ENCODE measurements at places on chromosomes 12 and 14.

DNA sequence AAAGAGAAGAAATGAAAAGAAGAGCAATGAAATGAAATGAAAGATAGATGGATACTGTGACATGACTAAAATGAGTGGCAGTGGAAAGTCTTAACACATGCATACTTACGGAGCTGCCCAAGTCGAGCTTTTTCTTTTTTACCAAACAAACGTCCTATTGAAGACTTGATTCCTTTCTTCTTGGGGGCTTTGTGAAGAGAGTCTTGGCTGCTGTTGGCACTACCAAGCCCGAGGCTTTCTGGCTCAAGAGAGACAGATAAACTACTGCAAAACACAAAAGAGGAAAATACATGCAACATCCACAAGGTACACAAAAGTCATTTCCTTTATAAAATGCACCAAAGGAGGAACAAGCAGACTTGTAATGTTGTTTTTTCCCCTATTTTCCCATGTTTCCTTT lies 261.2 kb downstream of the ACSS3 start:
- DNase-seq, result no peak

DNA sequence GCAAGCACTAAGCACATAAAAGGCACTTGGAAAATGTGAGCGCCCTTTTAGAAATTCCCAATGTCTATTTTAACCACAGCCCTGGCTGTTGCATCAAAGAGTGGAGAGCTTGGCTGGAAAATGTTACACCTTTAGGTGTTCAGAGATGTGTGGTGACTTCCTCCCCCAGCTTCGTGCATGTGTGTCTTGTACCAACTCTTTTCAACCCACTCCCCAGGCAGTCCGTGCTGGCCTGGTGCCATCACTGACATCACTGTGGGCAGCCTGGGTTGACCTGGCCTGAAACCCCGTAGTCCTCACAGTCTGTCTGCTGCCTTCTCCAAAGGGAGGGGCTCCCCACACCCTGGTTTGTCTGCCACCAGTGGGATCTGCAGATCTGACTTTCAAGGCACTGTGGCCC lies 101.8 kb downstream of the SCARB1 start:
- no peak for DNase-seq

- no peak for DNase-seq
These were observed 308.1 kb upstream of the FLRT2 start for GRCh38 chr14:85221832-85222231.

DNA sequence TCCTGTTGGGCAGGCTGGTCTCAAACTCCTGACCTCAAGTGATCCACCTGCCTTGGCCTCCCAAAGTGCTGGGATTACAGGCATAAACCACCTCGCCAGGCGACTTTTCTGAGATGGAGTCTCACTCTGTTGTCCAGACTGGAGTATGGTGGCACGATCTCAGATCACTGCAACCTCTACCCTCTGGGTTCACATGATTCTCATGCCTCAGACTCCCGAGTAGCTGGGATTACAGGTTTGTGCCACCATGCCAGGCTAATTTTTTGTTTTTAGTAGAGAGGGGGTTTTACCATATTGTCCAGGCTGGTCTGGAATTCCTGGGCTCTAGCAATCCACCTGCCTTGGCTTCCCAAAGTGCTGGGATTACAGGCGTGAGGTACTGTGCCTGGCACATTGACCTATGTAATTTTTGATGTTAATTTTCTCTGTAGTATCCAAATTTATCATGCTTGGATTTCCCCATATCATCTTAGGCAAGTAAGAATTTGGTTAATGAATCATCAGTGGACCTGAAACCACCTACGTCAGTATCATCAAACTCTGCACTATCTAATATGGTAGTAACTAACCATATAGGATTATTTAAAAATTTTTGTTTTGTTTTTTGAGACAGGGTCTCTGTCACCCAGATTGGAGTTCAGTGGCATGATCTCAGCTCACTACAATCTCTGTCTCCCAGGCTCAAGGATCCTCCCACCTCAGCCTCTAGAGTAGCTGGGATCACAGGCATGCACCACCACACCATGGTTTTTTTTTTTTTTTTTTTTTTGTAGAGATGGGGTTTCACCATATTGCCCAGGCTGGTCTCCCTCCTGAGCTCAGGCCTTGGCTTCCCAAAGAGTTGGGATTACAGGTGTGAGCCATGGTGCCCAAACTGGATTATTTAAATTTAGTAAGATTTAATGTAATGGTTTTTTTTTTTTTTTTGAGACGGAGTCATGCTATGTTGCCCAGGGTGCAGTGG lies 11.9 kb upstream of the ATP5F1B start:
- DNase-seq, result no peak

DNA sequence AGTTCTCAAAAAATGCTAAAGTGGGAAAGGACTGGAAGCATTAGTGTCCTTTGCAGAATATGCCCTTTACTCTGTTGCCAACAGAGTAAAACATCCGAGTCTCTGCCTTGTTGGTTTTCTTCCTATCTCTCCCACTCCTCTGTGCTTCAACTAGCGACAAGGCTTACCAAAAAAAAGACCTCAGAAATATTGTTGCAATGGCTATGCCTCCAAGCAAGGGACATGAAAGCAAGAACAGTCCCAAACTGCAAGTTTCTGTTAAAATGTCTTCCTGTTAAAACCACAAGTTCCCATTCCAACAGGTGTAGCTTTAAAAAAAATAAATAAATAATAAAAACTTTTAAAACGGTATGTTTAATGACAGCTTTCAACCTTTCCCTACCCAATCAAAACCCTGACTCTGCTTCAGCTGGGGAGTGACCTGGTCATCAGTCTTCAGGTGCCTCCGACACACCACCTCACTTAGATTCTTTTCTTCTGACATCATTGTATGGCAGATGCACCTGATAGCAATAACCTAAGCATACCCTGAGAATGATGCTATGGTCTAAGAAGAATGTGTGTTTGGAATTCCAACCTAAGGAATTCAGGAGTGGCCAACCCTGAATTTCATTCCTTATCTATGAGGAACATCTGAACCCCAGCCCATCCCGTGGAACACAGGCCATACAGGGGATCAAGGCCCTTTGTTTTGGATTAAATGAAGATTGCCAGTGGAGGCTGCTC lies 81.0 kb downstream of the RPS29 start:
- no peak for DNase-seq

DNA sequence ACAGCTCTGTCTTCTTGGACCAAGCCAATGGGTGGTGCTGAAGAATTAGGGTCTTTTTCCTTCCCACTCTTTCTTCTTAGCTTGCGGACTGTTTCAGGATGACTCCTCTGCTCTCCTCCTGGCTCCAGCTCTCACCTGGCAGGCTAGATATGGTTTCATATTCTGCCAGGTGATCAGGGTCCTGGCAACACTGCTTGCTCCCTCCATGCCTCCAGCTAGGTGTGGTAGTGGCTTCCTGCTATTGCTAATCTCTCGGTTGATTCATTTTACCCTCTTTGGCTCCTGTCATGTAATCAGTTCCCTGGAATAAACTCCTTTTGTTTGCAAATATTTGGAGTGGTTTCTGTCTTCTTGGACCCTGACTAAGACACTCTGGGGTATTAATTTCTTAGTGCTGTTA lies 4.3 kb upstream of the GZMH start:
- DNase-seq, result no peak

GRCh38 chr12:72272091-72272661 lies at the start of gene TRHDE:
Gene TRHDE, plus strand, starts transcription at chr12:72272370. Its CDS starts 274 bp downstream, at chr12:72272644.
- DNase-seq, result no peak

- DNase-seq, result no peak
These were observed 103.4 kb downstream of the EFCAB11 start for GRCh38 chr14:89851106-89851505.

DNA sequence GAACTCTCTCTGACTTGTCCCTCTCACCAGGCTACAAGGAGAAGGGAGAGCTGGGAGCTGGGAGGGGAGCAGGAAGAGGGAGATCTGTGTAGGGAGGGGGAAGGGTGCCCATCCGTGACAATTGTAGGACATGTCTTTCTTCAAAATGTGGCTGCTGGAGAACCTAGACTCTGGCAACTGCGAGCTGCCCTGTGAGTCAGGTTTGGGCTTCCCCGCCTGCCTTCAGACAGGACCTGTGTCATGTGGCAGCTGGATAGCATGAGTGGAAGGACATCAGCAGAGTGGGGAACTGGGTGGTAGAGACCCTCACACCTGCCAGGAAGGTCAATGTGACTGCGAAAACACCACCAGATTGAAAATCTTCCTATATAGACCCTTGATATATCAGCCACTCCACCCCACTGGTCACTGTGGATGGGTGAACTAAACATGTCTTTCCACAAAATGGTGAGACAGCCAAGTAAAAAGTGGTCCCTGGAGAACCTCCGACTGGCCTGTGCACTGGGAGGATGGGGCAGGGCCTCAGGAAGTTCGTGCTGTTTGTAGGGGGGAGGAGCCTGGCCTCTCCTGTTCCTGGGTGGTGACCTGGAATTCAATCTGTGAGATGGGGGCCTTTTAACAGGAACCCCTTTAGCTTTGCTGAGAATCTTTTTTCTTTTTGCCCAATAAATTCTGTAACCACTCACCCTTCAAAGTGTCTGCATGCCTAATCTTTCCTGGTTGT lies 62.2 kb upstream of the CAPRIN2 start:
- no peak for DNase-seq

DNA sequence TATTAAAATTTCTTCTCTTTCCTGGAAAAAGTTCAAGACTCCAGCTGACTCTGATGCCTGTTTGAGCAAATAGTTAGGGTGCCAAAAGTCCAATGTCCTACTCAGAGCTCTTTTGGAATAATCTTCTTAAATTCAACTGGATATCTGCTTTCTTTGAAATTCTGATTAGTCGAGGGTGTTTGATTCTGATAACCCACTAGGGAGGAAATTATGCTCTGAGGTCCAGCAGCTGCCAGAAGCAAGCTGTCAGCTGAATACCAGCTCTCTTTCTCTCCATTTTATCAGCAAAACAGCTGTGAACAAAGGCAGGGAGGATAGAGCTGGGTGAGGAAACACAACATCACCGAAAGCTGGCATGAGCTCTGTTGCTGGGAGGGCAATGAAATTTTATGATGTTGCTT lies 141.5 kb downstream of the CAND1 start:
- DNase-seq, result no peak

DNA sequence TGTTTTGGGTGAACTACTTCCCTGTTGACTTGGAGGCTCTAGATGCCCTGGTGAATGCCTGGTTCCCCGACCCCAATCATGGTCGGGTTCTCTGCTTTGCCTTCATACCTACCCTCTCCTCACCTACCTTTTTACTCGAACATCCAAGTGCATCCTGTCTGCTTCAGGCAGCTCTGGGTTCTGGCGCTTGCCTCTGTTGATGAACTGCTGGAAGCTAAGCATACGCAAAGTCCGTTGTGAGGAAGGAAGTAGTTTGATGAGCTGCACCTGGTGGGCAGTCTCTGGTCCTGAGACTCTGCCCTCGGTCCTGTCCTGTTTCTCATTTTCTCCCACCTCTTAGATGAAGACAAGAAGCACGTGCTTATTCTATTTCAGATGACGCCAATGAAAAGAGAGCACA lies 13.6 kb downstream of the KCNH3 start:
- DNase-seq, result no peak

DNA sequence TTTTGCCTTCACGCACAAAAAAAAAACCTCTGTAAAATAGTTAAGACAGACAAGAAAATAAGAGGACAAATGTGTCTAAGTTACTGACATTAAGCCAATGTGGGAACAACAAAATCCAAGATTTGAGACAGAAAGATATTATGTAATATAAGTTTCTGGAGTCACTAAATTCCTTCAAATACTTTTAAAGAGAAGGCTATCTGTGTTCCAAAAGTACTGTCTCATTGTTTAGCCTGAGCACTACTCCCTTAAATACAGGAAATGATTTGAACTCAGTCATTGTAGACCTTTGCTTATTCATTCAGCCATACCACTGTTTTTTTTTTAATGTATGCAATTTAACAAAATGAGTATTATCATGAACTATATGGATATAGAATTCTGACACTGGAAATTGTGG lies 82.7 kb upstream of the KITLG start:
- no peak for DNase-seq

- DNase-seq, result no peak
These were observed 166.5 kb upstream of the GSC start for GRCh38 chr14:94936401-94936892.

DNA sequence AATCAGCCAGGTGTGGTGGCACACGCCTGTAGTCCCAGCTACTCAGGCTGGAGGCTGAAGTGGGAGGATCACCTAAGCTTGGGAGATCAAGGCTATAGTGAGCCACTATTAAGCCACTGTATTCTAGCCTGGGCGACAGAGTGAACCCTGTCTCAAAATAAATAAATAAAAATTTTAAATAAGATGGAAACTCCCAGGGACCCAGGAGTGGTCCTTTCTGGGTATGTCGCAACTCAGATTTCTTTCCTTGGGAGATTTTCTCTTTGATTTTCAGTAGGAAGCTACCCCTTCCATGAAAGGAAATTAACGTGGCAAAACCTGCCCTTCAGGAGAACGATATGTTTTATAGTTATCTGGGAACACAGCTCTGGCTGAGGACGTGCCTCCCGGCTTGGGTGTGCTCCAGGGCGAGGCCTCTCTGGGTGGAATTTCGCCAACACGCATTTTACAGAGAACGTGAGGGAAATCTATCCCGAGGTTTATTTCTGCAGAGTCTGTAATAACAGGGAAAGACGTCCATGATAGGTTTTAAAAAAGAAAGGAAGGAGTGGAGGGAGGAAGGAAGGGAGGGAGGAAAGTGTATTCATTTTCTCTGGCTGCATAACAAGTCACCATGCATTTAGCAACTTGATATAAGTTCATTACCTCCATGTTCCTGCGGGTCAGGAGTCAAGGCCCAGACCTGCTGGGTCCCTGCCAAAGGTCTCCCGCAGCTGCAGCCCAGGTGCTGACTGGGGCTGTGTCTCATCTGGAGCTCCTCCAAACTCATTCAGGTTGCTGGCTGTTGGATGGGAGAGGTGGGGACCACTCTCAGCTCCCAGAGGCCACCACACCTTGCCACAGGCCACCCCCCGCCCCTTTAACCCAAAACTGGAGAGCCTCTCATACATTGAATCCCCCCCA lies 80.6 kb upstream of the GSC start:
- DNase-seq, result no peak

DNA sequence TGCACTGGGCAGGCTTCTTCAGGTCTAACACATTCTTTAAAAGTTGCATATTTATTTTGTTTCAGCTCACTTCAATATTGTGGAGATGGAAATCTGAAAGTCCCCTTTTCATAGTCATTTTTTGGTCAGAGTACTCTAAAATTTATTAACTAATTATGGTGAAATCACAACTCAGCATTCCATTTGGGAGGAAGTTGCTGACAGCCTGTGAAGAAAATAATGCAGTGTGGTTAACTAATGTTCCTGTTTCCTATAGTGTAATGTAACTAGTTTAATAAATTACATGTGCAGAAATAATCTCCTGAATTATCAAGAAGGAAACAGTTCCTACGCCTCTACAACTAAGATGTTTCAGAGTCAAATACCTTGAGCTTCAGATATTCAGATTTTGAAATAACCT lies 17.1 kb downstream of the LRFN5 start:
- DNase-seq, result no peak

GRCh38 chr12:106078358-106079010 lies 60.3 kb downstream of the NUAK1 start:
- no peak for DNase-seq
